ENCODE measurements at places on chromosomes 2 and 18. TPM values are rescaled to one million over a fixed set of nuclear protein-coding genes. Genes with fewer than 3 reads are reported as not detected.
A peak's percentile ranks its signal among the peaks of the same experiment; 100 is the strongest.

The CROCC2 gene
- total RNA-seq: not detected

DNA sequence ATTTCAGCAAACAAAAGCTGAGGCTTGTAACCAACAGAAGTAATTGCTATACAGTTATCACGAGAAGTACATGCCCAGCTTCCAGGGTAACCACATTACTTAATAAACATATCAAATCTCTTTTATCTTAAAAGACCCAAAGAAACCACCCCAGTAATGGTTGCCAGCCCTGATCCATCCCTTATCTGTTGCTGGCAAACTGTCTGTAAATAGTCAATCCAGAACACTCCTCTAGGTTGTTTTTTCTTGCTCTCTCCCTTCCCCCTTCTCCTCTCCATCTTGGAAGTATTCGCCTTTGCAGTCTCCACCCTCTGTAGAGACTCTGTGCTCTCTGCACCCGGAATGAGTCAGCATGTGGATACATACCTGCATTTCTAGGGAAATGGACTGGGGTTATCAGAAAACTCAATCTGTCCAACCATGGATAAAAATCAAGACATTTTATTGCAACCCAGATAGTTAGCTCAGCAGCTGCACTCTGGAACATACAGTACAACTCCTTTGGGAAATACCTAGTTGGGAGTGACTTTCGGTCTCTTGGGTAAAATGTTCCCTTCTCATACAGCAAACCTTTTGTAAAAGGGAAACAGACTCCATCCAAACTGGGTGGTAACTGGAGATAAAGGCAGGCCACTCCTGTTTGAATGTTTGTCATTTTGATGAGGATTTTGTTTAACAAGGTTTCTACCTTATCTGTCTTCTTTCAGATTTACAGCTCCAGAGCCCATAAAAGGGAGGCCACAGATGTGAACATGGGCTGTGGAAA lies 123.5 kb upstream of the FOSL2 start:
- DNase-seq: no peak

GRCh38 chr18:23779696-23780303 lies 90.5 kb downstream of the LAMA3 start:
- DNase-seq: no peak

The DUSP2 gene
- total RNA-seq: 2.6 TPM

The ARHGAP15 gene
- total RNA-seq: 8.4 TPM

GRCh38 chr2:8511868-8512612 lies 169.8 kb upstream of the ID2 start:
- DNase-seq: peak; percentile 10

DNA sequence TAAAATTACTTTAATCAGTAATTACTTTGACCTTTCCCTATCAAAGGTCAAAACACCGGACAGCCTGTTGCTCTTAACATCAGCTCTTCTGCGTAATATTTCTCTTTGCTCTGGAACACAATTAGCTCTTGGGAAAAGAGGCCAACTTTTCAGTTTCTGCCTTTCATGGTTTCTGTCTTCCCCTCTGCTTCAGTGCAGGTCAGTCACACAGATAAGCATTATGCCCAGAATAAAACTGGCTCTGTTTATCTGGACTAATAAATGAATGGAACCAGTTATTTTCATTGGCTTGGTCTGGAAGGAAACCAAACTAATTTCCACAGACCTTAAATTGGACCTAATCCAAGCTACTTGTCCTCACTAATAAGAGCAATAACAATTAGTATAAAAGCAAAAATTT lies 26.2 kb upstream of the GALNT3 start:
- no peak for DNase-seq

The TLX2 gene
- total RNA-seq: not detected

DNA sequence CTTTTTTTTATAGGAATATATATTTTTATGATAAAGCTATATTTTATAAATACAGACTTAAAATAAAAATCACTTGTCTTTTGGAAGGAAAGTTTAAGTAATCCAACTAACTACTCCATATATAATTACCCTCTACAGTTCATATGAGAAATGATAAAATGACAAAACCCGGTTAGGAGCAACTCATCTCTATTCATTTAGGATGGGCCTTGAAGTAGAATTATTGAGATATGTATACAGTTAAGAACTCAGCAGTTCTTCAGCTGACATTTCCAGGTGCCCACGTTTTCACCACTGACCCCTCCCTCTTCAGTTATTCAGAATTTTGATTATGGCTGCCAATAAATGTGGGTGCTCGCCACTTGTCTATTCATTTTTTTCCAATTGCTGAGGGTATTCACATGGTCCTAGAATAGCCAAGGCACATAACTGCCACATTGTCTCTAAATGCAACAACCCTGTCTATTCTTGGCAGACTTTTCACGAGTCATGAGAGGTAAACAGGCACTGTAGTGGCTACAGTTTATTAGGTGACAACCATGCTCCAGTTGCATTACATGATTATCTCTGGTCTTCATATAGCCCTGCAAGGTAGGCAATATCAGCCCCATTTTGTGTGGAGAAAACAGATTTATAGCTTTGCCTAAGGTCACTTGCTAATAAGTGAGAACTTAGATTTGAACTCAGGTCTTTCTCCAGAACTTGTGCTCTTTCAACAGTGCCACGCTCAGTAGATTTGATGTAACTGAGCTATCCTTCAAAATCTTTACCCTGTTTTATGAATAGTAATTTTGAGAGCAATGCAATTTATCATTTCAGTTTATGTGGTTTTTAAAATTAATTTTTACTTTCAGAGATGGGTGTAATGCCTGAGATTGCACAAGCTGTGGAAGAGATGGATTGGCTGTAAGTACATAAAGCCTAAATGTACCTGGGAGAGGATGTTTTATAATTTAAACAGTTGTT lies 2.9 kb downstream of the DDX1 start:
- no peak for DNase-seq

The ATP5F1A gene
- 1,109 TPM for total RNA-seq

GRCh38 chr2:240946654-240947053 lies 40.5 kb downstream of the CROCC2 start:
- DNase-seq: no peak

All from right cardiac atrium (tissue), 5 donors.